ENCODE measurements at places on chromosomes 6 and 20. TPM values are rescaled to one million over a fixed set of nuclear protein-coding genes. Genes with fewer than 3 reads are reported as not detected.

RNF144B gene
- 19.0 TPM for total RNA-seq

C20orf141 gene
- total RNA-seq: not detected

CNPY3 gene
- 28.4 TPM for total RNA-seq

PGC gene
- not detected for total RNA-seq

CCN6 gene
- total RNA-seq: not detected

ULBP2 gene
- total RNA-seq: 0.71 TPM

CNR1 gene
- total RNA-seq: 3.8 TPM

ANKEF1 gene
- total RNA-seq: 2.3 TPM

RBM24 gene
- total RNA-seq: 121 TPM

PHACTR1 gene
- total RNA-seq: 12.2 TPM

CHRNA4 gene
- total RNA-seq: 0.31 TPM

TMEM217 gene
- 0.62 TPM for total RNA-seq

EYA2 gene
- 3.0 TPM for total RNA-seq

Data from left cardiac atrium (tissue), 4 donors.